ENCODE measurements at places on chromosomes 7 and 10.

DNA sequence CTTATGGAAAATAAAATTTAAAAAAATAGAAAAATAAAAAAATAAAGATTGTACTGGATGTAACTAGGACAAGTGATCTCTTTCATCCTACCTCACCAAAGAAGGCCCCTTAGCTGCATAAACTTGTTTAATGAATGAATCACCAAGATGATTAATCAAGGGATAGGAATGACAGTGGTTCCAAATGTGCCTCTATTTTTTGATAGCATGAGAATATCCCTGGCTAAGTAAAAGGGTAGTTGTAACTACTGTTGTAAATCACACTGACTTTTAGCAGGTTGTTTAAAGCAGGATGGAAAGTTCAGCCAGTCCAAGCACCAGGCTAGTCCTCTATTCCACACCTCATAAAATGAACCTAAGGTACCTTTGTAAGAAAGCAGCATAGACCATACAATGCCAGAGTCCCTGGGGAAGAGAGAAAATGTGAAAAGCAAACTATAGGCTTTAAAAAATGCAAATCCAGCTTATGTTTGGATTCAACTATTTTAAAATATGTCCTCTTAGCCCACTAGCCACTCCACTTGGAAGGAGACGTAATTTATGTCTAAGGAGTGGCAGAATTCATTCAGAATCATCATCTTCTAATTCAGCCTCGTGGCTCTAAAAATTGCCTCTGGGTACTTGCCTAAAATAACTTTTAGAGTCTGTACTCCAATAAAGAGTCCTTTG, 126.8 kb downstream of the SKIDA1 start:
- no peak for DNase-seq

- DNase-seq = no peak
Observed at GRCh38 chr10:70849582-70850016, 33.9 kb downstream of the SGPL1 start.

GRCh38 chr7:115015619-115016018, 93.7 kb downstream of the MDFIC start:
- no peak for DNase-seq

GRCh38 chr10:102227050-102227449, 951 bp downstream of the ELOVL3 start:
- DNase-seq = no peak

DNA sequence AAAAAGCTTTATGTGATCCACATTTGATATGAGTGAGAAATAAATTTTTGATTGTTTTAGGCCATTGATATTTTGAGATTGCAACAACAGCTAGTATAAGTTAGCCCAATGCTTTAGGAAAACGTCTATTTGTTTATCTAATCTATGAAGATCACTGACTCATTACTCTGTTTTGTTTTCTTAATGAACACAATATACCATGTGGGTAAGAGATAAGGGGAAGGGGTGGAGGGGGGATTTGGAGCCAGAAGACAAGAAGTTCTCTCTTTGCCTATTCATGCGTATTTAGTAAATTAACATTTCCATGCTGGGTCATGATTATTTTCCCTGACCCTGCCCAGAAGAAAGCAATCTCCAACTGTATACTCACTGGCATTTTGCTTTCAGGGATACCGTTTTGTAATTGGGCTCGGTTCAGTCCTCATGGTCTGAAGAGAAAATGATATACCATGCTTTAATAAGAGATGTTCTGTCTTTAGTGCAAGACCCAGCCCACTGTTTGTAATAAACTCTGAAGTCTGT, 359.5 kb upstream of the NPSR1 start:
- DNase-seq = no peak

GRCh38 chr7:148337246-148337965, 253.2 kb upstream of the C7orf33 start:
- no peak for DNase-seq

DNA sequence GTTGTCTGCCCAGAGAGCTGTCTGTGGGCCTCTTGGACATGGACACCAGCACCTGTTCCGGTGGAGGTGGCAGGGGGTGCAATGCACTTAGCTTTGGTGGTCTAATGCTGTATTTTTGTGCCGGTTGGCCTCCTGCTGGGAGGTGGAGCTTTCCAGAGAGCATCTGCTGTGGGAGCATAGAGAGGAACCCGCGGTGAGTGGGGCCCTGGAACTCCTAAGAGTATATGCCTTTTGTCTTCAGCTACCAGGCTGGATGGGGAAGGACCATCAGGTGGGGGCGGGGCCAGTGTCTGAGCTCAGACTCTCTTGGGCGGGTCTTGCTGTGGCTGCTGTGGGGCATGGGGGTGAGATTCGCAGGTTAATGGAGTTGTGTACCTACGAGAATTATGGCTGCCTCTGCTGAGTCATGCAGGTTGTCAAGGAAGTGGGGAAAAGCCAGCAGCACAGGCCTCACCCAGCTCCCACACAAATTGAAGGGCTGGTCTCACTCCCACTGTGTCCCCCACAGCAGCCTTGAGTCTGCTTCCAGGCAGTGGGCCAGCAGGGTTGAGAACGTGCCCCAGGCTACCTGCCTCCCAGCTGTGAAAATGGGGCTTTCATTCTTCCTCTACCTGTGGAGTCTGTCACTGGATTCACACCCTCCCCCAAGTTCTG, 29.0 kb downstream of the JAKMIP3 start:
- DNase-seq = no peak

DNA sequence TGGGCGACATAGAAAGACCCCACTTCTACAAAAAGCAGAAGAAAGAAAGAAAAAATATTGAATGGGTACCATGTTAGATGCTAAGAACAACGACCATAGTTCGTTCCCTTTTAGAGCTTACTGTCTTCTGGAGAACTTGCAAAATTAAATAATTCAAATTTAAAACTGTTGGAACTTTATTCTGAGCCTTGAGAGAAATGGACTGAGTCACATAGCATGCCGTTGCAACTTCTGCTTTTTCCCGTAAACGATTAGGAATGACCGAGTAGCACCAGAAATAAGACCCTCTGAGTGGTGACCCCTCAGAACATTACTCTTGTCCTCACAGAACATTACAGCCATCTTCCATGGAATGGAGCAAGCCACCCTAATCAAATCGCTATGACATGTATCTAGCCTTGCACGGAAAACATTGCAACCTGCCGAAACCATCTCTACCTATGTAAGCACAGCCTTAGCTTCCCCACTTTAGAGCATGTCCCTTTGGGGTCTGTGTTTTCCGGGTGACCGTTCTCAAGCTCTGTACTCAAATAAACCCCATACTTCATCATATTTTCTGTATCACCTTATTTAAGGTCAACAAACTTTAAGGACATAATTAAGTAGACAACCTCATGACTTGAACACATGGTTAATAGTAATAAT, 179.1 kb downstream of the PRKCQ start:
- DNase-seq = no peak

DNA sequence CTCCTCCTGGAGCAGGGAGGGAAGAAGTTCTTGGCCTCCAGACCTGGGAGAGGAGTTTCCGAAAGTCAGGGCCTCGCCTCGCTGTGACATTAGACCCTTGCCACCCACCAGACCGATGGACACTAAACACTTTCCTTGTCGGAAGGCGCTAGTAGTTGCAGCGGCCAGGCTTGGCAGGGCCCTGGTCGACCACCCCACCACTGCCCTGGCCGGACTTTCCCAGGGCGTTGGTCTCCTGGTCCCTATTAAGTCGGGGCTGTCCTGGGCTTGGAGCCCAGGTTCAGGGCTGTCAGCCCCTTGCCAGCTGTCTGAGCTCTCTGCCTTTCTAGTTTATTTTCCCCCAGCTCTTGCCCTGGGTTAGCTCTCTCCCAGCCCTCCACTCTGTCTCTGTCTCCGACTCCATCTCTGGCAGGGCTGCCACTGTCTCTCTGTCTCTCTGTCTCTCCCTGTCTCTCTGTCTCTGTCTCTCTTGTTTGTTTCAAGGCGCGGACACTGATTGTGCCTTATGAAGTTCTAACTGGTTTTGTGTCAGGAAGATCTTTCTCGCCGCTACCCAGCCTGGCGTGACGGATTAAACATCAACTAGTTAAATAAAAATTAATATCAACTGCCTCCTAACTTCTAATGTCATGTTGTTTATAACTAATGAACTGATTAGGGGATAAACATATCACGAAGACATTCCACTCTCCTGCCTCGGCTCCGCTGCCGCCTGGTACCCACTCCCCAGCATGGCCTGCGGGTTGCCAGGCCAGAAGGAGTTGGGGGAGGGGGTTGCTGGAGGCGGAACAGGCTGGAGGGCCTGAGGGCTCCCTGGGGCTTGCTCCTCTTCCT, 13.8 kb upstream of the PAX2 start:
- no peak for DNase-seq

DNA sequence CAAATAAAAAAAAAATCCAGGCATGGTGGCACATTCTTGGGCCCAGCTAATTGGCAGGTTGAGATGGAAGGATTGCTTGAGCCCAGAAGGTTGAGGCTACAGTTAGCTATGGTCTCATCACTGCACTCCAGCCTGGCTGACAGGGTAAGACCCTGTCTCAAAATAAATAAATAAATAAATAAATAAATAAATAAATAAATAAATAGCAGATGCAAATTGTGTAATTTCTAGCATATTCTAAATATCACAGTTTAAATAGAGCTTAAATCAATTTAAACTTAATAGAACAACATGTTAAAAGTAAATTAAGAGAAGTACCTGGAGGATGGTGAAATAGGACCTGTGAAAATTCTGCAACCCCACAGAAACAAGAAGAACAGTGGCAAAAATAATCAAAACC, 290.5 kb downstream of the TFEC start:
- no peak for DNase-seq

DNA sequence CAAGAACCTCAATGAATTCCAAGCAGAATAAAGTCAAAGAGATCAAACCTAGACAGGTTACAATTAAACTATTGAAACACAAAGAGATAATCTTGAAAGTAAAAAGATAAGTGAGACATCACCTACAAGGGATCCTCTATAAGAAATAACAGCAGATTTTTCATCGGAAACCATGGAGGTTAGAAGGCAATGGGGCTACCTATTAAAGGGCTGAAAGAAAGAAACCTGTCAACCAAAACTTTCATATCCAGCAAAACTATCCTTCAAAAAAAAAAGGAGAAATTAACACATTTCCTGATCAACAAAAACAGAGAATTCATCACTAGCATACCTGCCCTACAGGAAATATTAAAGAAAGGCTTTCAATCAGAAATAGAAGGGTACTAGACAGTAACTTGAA, 244.9 kb downstream of the ARHGAP12 start:
- DNase-seq = no peak

DNA sequence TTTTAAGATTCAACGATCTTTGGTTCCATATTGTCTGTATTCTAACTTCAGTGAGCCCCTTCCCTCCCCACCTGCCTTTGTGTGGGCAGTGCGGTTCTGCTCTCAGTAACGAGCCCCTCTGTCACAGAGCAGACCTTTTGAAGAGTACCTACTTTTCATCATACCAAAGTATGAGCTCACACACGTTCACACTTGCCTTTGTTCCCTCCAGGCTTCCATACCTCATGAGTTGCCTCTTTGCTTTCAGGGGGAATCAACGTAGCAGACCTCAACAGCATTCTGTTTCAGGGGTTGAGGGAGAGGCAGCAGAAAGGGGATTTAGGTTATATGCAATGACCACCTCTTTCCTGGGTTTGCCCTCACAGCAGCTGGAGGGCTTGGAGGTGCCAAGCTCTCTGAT, 211.4 kb upstream of the MDFIC start:
- DNase-seq = no peak

Data from stimulated activated CD4-positive, alpha-beta T cell treated with anti-CD3 and anti-CD28 coated beads, Interleukin-1b, Interleukin-23, amount 100 ng/mL, for 1 hour (primary cell).